ENCODE measurements at places on chromosomes 2 and 18.

DNA sequence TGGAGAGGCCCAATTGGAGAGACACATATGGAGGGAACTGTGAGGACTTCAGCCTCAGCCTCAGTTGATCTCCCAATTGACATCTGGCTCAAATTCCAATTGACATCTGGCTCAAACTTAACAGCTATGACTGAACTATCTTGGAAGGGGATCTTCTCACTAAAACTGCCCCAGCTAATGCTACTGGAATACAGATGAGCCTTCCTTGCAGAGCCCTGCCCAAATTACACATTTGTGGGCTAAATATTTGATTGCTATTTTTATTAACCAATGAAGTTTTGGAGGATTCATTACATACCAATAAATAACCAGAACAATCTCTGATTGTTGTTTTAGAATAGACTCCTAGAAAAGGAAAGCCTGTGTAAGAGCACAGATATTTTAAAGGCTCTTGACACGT, 189.0 kb upstream of the THUMPD2 start:
- no peak for DNase-seq

- no peak for DNase-seq
Observed at GRCh38 chr2:195763866-195764265, 106.8 kb downstream of the SLC39A10 start.

GRCh38 chr2:85537600-85538506, 1.1 kb upstream of the MAT2A start:
- DNase-seq, result peak; percentile 38

- no peak for DNase-seq
Observed at GRCh38 chr2:96844405-96844808, 586 bp upstream of the ANKRD23 start.

DNA sequence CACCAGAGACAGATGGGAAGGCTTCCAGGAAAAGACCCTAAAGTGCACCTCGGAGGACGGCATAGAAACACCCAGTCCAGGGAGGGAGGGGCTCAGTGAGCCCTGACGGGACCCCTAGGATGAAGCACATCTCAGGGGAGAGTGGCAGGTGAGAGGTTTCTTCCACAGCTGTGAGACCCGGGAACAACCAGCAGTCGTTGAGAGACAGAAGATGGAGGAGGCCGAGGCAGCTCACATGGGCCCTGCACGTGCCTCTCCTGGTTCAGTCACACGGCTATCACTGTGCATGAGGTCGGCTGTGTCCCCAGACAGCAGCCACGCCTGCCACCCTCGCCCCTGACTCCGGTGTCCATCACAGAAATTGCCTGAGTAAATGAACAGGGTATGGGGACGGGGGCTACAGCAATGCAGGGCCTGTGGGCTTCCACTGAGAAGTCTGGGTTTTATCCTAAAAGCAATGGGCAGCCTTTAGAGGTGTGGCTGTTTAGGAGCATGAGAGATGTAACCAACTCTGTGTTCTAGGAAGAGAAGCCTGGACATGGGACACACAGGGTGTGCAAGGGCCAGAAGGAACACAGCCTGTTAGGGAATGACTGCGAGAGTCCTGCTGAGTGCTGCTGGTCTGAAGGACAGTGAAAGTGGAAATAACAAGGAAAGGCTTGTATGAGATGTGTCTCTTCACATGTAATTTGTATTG, 102.0 kb downstream of the TMEM18 start:
- no peak for DNase-seq

- DNase-seq, result no peak
Observed at GRCh38 chr2:200081236-200081635, 125.9 kb downstream of the MAIP1 start.

DNA sequence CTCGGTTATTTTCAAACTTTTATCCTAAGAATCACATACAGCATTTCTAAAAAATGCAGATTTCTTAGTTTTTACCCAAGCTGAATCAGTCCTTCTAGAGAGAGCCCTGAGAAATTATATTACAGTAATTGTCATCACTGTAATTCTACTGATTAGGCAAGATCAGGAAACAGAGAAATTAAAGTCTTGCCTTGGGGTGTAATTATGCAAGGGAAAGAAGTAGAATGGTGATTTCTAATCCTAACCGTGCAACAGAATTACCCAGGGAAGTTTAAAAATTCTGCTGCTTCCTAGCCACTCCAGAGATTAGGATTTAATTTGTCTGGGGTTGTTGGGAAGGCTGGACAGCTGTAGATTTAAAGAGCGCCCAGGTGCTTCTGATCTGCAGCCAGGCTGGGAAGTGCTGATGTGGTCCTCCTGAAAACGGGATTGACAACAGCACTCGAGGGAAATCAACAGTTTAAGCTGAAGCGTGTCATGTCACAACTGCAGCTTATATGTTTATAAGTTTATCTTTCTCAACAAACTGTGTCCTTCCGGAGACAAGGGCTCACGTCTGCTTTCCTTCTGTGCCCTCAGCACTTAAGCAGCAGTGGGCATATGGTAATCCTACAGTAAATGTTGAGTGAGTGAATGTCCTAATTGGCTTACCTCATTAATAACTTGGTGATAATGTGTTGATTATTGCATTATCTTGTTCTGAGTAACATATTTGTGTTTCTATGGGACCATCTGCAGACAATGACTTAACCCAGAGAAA, 671.9 kb upstream of the SOX11 start:
- no peak for DNase-seq

DNA sequence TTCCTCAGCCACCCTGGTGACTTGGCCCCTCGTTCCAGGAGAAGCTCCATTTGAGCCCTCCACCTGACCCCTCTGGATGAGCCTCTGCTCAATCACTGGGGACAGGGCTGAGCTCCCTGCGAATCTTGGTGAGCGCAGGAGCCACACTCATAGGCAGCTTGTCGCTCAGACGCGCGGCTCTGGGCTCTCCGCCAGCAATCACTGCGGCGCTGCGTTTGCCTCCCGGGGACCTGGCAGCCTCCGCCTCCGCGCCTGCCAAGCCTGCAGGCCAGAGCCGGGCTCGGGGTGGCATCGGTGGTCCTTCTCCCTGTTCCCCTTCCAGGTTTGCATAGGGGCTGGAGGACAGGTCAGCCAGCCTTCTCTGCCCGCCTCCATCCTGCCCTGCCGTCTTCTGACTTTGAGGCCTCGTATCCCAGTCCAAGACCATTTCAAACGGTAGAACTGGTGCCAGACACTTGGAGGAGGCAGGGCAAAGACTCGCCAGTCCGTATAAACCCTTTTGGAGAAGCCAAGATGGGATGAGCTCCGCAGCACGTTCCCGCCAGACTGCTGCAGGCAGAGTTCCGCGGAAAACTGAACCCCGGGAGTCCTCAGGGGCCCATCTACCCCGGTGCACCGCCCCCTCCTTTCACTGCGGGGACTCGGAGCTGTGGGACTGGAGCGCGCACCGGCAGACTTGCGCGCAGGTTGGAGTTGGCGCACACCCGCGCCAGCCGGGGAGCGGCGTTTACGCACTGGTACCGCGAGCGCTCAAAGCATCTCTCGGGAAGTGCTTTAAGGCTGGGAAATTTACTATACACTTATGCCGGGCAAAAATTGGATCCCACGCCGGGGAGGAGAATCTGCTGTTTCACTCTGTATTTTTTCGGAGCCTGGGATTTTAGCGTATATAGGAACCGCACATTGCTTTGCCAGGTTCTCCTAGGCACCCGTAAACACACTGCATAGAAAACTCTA, 1.1 kb upstream of the TACR1 start:
- no peak for DNase-seq

GRCh38 chr2:217016796-217017419, 157.0 kb upstream of the TNP1 start:
- DNase-seq, result no peak

DNA sequence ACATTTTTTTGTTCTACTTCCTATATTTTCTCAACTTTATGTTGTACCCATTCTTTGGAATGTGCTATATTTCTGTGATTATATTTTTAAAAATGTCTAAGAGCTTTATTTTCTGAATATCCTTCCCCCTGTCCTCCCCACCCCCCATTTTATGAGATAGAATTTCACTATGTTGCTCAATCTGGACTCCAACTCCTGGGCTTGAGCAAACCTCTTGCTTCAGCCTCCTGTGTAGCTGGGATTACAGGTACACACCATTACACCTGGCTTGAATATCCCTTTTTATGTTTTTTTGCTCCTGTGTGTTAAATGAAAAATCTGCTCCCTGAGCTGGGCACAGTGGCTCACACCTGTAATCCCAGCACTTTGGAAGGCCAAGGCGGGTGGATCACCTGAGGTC, 9.2 kb upstream of the ZFAND2B start:
- DNase-seq, result no peak

DNA sequence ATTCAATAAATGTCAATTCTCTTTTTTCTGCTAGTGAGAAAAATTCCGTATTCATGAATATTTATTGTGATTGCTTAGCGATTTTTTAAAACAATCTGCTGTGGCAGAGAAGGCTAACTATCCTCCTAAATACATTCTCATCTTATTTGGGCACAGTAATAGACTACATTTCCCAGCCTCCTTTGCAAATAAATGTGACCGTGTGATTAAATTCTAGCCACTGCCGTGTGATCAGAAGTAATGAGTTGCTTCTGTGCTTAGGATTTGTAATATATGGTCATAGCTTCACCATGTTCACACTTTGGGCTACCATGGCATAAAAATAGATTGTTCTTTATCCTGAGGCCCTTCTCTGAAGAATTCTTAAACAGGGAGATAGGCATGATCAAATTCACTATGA, 179.6 kb downstream of the FAM124B start:
- DNase-seq, result no peak

GRCh38 chr2:212938144-212938793, 213.1 kb downstream of the IKZF2 start:
- DNase-seq, result no peak

GRCh38 chr18:22009242-22009641, 160.1 kb upstream of the GATA6 start:
- DNase-seq, result no peak

DNA sequence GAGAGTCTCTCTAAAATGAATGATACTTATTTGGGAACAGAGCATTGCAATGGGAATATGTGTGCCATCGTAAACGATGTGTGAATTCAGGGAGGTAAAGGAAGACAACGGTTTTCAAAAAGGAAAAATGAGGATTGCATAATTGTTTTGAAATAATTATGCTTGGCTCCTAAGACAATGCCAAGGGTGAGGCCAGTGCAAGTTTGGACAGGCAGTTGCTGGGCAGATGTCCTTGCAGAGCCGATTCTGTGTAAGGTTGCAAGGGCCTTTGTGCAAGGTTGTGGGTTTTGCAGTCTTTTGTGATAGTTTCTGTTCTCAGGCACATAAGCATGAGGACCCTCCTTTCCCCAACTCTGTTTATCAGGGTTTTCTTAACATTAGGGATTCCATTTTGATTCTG, 70.0 kb upstream of the ZNF236 start:
- no peak for DNase-seq

Measured in CD4-positive, alpha-beta T cell treated with Interleukin-6 for 4 hours (primary cell).